ENCODE measurements at places on chromosomes 13 and 19. TPM values are rescaled to one million over a fixed set of nuclear protein-coding genes. Genes with fewer than 3 reads are reported as not detected.

The SLC1A6 gene
- total RNA-seq, result not detected

The ZFP14 gene
- total RNA-seq, result 0.72 TPM

The ALOX5AP gene
- total RNA-seq, result not detected

The TMEM255B gene
- total RNA-seq, result 1.1 TPM

The ZNF93 gene
- 2.1 TPM for total RNA-seq

The PRRG2 gene
- not detected for total RNA-seq

The GPR183 gene
- not detected for total RNA-seq
